ENCODE measurements at places on chromosomes 3 and 15.

DNA sequence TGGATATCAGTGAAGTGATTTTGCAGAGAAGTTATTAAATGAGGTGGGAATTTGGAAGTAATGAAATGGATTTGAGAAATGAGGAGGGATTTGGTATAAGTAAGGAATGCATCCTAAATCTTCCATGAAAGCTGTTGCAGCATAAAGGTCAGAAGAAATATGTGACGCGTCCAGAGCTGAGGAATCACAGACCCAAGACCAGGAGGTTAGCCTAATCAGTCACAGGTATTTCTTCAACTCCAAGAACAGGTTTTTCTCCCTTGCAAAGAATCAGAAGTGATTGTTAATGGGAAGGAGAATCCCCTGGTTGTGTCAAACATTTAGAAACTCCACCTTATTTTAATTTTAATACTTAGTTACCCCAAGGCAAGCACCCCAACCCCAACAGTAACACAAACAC, 253.2 kb downstream of the MEX3B start:
- DNase-seq = no peak

DNA sequence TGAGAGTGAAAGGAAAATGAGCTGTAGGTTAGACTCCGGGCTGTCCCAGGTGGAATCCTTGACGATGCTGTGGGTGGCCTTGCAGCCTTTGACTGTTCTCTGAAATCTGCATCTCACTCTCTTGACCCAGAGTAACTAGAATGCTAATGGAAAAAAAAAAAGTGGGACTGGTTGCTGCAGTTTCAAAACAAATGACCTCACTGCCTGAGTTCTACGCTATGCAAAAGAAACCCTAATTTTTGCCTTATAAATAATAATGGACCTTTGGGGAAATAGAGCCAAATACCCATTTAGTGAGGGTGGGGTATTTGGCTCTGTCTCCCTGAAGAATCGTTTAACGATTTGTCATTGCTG, 309.7 kb upstream of the C2CD4B start:
- DNase-seq = no peak

DNA sequence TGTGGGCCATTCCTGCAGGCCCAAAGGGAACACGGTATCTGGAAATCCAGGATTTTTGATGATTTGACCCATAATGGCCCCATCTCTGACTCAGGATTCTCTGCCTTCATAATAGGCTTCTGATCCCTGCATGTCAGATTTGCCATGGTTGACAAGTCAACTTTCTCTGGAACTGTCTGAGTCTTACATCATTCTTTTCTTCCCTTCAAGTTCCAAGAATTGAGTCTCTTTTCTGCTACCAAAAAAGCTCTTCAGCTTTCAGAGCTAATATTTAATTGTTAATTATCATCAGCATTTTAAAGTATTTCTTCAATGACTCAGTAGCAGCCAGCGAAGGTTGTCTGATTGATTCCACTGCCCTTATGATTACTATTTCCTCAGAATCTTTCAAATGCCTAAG, 244.4 kb upstream of the COL8A1 start:
- no peak for DNase-seq

GRCh38 chr3:158248261-158248660, 138.4 kb downstream of the RSRC1 start:
- DNase-seq = no peak

DNA sequence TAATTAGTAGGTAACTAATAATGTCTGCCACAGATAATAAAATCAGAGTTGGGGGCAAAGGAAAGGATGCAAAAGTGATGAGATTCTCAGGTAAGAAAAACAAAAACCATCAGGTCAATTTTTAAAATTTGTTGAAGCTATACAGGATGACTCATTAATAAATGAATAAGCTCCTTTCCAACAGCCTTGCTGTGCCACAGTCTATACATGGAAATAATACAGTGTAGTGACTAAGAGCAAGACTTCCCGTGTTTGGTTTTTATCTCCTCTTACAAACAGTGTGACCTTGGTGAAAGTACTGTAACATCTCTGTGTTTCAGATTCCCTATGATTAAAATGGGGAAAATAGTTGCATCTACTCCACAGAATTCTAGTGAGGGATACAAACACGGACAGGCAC, 331.6 kb downstream of the PYDC2 start:
- DNase-seq = no peak

GRCh38 chr15:33311312-33311971, 675 bp downstream of the RYR3 start:
- DNase-seq = no peak

DNA sequence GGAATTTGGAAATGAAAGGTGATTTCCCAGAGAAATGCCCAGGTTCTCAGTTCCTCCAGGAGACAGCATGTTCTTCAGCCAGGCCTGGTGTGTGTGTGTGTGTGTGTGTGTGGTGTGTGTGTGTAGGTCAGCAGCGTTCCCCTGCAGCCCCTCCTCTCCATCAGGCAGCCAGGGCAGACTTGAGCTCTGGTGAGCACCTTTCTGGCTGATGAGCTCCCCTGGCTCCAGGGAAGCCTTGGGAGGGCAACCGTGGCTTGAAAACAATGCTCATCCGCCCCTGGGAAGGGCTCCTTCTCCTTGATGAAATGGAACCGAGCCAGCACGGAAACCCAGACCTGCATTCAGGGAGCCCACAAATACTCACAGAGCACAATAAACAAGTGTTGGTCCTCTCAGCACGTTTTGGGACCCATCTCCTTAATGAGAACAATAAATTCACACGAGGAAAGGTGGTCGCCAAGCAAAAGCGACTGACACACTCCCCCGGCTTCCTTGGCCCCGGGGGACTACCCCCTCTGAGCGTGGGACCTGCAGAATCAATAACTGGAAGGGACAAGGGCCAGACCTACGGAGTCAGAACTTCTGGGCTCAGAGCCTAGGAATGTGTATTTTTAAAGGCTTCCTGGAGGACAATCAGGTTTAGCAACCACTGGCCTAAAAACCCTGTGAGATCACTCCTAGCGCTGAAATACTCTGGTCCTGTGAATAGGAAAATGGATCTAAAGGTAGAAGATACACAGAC, 38.6 kb upstream of the HES1 start:
- DNase-seq = no peak

GRCh38 chr3:109336291-109336861, 970 bp downstream of the DPPA4 start:
- no peak for DNase-seq

DNA sequence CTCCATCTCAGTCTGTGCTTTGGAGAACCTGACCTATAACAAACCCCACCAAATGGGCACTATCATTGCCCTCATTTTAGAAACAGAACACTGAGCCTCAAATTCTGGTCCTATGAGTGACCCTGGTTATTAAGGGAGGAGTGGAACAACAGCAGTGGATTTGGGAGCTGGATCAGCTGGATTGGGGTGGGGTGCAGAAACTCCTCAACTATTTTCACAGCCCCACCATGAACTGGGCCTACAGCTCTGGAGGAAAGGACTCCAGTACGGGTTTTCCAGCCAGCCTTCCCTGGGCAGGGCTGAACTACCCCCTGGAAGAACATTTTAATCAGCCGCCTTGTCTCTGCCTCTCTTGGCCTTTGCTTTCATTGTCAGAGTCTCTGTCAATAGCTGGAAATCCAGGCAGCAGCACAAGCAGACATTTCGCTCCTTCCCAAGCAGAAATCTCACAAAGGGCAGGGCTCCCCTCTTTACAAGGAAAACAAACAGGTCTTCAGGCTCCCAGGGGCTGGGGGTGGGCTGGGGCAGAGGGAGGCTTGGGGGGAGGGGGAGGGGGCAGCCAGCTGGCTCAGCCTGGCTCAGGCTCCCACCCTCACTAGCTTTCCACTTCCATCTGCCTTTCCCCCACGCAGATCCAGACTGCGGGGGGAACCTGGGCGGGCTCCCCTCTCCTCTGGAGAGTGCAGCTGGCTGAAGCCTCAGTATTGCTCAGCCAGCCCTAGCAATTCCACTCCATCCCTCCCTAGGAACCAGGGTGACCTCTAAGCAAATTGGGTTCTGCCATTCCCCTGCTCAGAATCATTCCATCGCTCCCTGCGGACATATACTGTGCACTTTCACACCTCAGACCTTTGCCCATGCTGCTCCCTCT, 13.7 kb upstream of the TLE3 start:
- no peak for DNase-seq

DNA sequence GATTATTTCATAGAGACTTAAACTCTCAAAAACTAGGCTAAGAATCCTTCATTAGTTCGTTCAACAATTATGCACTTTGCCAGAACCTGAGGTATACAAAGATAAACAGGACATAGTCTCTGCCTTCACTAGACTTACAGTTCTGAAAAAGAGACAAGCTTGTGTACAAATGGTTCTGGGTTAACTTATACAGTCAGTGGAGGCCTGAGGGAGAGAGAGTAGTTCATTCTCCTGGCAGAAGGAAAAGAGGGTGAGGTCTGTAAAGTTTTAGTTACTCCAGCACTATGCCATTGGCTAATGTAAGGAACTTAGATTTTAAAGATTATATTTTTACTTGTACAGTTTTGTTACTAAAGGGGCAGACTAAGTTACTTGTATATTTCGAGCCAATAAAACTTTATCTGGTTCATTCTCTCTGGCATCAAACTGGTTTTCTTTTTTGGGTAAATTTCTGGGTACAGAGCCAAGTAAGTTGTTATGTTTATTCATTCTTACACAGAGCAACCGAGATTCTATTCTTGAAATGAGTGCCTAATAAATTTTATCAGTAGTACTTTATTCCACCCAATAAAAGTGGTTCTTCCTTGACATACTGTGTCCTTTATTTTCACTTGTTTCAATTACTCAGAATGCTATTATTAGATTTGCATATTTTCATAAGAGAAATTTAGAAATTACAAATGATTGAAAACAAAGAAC, 278.7 kb downstream of the TIGIT start:
- no peak for DNase-seq

GRCh38 chr15:64466408-64467141, 6.2 kb downstream of the ZNF609 start:
- DNase-seq = no peak

DNA sequence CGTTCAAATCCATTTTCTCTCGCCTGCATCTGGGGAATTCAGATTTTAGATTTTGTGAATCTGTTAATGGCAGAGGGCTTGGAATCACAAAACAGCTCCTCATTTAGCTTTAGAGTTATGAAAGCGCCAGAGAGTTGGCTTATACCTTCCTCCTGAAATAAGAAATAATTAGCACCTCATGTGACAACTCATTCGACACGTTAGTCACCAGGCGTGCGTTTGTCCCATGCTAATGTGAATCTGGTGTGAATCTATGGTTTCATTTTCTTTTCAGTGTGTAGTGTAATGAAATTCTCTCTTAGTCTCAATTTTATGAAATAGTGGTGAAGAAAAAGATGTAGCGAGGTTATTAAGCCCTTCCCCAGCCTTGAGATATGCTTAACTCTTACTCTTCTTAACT, 89.4 kb downstream of the EDEM1 start:
- no peak for DNase-seq

DNA sequence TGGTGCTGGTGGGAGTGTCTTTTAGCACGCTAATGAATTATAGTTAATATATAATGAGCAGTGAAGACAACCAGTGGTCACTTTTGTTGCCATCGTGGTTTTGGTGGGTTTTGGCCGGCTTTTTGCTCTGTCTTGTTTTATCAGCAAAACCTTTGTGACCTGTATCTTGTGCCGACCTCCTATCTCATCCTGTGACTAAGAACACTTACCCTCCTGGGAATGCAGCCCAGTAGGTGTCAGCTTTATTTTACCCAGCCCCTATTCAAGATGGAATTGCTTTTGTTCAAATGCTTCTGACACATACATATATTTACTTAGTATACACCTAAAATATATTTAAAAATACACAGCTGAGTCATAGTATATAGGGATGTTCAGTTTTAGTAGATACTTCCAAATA, 770.3 kb downstream of the PDCD6IP start:
- DNase-seq = no peak
